ENCODE measurements at places on chromosomes 1 and 21.

GRCh38 chr21:45150638-45151131 lies 76.3 kb downstream of the ADARB1 start:
- no peak for DNase-seq

DNA sequence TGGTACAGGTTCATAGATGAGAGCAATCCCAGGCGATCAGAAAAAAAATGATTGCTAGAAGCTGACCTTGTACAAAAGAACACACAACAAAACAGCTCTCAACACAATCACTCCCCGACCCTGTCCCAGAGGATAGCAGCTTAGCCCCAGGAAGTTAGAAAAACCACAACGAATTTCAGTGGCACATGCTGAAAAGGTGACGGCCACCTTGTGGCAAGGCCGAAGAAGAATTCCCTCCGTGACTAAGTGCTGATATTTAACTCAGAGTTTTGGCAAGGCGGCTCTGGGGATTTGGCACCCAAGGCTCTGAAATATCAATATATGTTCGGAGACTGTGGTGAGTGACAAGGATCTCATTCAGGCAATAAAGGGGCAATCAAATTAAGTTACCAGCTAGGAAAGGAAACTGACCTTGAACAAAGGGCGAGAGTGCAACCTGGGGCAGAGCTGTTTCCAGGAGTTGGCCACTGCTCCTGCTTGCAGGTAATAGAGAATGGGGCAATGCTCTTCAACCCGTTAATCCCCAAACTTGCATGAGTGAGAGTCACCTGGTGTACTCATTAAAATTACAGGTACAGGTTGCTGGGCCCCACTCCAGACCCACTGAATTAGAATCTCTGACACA lies 96.2 kb downstream of the BEND5 start:
- DNase-seq: no peak

DNA sequence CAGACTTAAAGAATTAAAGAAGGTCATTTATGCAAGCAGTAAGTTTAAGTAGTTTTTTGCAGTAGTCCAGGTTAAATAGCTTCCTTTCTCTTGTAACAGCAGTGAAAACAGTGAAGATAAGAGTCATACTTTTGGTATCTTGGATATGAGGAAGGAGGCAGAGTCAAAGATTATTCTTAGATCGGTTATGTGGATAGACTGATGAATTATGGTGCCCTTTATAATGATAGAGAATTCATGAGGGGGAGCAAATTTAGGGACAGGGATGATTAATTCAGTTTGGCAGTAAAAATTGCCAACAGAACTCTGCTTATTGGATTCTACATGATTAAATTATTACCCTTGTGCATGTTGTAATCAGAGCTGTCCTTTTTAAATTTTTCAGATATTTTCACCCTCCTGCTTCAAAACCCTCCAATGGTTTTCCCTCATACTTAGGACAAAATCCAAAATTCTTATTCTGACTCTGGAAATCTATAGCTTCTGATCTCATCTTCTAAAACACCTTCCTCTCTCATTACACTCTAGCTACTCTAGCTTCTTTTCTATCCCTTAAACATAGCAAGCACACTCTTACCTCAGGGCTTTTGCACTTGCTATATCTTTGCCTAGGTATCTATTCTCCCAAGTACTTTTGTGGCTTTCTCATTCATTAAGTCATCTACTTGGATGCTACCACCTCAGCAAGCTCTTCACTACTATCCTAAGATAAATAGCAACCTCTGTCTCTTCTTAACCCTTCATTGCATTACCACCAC lies 79.8 kb downstream of the PKN2 start:
- no peak for DNase-seq

DNA sequence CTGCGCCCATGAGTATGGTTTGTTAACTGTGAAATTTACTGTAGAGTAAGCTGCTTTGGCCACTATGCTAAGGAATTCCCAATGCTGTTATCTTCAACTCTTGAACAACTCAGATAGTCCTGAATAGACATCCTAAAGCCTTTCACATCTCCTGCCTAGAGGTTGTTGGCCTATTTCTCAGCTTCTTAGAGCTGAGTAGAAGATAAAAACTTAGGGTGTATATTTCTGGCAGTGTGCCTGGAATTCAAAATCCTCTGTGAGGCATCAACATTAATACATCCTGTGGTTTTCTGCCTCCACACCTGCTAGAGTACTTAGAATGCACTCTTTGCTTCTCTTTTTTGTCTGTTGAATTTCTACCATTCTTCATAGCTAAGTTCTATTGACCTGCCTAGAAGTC lies 45.8 kb upstream of the RC3H1 start:
- peak; percentile 2 for DNase-seq

- no peak for DNase-seq
Measured at GRCh38 chr21:28791595-28792282, 200.9 kb downstream of the LTN1 start.

GRCh38 chr1:15070145-15070748 lies 83.3 kb upstream of the TMEM51 start:
- DNase-seq: no peak

- DNase-seq: no peak
Measured at GRCh38 chr1:114033216-114033706, 54.0 kb downstream of the OLFML3 start.

- DNase-seq: no peak
Measured at GRCh38 chr21:44920694-44921604, at the start of gene ITGB2. Gene ITGB2, minus strand, starts transcription at chr21:44920899. Its CDS starts 10,117 bp downstream, at chr21:44910782.

GRCh38 chr1:76507376-76507775 lies 359.9 kb upstream of the ST6GALNAC5 start:
- DNase-seq: no peak

GRCh38 chr1:70892140-70892539 lies 155.5 kb downstream of the PTGER3 start:
- no peak for DNase-seq

DNA sequence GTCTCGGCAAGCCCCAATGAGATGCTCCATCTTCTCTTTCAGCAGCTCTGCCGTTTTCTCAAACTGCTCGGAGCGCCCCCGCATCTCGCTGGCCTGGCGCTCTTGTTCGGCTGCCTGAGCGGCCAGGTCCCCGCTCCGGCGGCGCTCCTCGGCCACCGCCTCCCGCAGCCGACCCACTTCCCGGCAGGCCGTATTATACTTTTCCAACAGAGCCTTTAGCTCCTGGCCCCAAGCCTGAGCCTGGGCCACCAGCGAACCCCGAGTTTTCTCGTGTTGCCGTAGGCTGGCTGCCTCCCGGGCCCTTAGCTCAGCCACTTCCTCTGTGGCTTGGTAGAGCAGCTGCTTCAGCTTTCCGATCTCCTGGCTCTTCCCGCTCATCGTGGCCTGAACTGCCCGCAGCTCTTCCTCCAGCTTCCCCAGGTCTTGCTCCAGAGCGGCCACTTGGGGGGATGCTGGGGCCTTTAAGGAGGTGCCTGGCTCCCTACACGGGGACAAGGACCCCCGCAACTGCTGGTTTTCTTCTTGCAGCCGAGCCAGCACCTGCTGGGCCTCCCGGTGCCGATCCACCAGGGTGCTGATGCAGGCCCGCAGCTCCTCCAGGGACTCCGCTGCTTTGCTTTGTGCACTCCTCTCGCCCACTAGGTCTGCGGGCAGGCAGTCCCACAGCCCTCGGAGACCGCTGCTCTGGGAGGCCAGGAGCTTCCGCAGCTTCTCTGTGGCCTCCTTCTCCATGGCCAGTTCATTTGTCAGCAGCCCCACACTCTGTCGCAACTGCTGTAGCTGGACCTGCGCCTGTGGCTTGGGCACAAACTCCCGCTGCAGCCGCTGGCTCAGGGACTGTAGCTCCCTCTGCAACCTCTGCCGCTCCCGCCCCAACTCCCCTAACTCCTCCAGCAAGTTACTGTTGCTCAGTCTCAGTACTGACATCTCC lies 13.4 kb upstream of the PIAS3 start:
- no peak for DNase-seq

DNA sequence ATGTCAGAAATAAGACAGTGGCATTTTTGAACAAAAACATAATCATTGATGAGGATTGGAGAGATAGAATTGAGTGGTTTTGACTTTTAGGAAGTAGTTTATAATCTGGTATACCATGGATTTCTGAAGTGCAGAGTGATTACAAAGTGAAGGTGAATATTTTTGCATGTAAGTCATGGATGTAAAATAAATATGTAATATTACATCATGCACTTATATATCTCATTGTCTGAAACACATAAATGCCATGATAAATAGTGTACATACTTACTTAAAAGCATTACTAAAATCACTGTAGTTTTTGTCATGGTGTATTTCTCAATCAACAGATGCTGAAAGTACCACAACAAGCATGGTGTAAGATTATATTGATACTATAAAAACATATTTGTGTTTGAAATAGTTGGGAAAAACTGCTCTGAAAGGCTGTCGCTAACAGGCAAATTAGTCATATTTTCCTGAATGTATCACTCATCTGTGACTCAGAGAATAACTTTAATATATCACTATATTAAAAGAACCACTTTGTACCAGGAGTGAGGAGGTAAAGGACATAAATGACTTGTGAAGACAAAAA lies 24.8 kb upstream of the RGS18 start:
- DNase-seq: no peak

- DNase-seq: no peak
Measured at GRCh38 chr1:208030288-208031091, 119.6 kb upstream of the CD34 start.

DNA sequence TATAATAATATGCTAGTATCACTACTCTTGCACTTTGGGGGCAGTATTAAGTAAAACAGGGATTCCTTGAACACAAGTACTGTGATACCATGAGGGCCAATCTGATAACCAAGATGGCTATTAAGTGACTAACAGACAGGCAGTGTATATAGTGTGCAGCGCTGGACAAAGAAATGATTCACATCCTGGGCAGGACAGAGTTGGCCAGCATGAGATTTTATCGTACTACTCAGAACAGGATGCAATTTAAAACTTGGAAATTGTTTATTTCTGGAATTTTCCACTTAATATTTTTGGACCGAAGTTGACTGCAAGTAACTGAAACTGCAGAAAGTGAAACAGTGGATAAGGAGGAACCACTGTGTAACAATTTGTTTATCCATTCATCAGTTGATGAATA lies 74.6 kb downstream of the DNTTIP2 start:
- DNase-seq: peak; percentile 71

- no peak for DNase-seq
Measured at GRCh38 chr1:176066709-176067108, 140.4 kb downstream of the COP1 start.

DNA sequence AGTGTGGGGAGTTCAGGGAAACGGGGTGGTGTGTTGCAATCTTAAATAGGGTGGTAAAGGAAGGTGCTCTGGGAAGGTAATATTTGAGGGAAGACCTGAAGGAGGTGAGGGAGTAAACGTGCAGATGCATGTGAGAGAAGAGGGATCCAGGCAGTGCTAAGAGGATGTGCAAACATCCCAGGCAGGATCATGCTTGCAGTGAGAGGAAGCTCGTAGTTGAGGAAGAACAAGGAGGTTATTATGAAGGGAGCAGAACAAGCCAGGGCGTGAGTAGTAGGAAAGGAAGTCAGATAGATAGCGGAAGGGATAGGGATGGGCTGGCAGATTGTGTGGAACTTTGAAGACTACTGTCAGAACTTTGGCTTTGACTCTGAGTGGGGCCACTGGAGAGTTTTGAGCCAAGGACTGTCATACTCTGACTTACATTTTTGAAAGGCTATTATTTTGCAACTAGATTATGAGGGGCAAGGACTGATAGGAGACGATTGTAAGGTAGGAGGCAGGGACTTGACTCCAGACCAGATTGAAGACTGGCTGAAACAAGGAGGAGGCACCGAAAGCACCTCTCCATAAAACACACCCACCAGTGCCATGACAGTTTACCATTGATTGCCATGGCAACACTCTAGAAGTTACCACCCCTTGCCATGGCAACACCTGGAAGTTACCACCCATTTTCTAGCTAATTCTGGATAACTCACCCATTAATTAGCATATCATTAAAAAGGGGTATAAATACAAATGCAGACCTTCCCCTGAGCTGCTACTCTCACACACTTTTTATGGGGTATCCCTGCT lies 67.0 kb downstream of the XCL2 start:
- no peak for DNase-seq

DNA sequence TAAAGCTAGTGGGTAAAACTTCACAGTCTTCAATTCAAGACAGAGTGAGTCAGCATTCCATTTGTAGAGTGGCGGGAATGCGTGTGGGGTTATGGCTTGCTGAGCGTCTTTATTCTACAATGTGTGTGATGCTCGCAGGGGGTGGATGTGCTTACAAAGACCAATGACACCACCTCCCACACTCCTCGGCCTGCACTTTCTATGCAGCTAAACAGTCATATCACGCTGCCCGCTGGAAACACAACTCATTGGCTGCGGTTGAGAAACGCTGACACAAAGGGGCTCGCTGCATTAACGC lies 298.5 kb downstream of the PCP4 start:
- no peak for DNase-seq

DNA sequence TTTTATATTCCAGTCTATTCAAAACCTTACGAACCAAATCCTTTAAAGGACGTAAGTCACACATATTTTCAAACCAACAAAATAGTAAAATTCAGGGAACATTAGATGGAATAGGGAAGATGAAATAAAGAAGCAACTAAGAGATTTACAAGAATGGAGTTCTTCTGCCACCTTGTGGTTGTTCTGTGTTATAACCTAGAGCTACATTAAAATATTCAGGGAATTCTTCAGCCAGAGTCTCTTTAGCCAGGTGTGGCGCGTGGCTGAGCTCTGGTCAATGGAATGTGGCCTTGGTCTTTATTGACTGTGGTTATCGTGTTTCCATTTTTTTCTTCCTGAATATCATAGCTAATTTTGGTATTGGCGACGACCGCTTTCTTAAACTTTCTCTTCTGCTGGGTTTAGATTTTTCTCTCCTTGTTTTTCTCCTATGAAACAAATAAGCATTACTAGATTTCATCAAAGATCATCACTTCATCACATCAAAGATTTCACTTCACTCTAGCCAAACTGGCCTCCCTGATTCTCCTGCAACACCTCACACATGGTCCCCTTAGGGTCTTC lies 221.3 kb downstream of the MRPL39 start:
- DNase-seq: peak; percentile 52

- DNase-seq: no peak
Measured at GRCh38 chr21:41761211-41761933, 5.5 kb downstream of the RIPK4 start.

GRCh38 chr1:177249231-177249630 lies 78.5 kb downstream of the BRINP2 start:
- no peak for DNase-seq

GRCh38 chr1:177981200-177981599 lies 11.3 kb upstream of the SEC16B start:
- no peak for DNase-seq

GRCh38 chr1:51567653-51568052 lies 48.6 kb upstream of the EPS15 start:
- DNase-seq: no peak

DNA sequence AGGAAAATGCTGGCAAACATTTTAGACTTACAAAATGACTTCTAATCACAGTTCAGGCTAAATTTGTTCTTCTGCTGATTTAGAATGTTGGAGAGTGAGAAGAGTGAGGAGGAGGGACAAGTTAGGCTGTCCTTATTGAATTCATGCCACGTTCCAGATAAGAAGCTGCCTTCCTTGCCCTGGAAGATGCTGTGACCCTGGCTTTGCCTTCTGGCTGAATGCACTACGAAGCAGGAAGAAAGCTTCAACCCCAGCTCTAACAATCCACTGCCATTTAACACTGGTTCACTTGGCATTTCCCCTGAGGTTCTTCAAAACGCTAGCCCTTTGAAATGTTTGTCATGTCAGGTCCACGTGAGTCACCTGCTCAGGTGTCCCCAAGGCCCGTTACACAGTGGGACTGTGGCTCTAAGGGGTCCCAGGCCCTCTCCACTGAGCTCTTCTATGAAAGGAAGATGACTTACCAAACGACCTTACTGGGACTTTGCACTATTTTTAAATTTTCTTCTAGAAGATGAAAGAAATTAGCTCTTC lies 30.0 kb upstream of the LRRC8C start:
- DNase-seq: no peak

All from HFF-Myc (cell line).